ENCODE measurements at places on chromosomes 3 and 15. TPM values are rescaled to one million over a fixed set of nuclear protein-coding genes. Genes with fewer than 3 reads are reported as not detected.

SUCLG2 gene
- 78.7 TPM for total RNA-seq

DNA sequence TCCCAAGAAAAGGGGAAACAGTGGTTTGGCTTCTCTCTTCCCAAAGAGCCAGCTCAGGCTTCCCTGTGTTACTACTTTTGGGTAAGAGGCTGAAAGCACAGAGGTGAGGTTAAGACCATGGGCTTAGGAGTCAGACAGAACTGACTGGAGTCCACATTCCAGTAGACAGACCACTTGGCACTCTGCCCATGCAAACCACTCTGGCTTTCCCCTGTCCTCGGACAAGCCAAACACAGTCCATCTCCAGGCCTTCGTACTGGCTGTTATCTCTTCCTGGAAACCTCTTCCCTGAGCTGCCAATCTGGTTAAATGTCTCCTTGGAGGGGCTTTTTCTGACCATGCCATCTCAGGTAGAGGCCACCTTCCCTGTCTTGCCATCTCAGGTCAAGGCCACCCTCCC lies 53.1 kb upstream of the FAM3D start:
- no peak for DNase-seq

- no peak for DNase-seq
These were observed 14.2 kb downstream of the ST8SIA2 start for GRCh38 chr15:92407916-92408315.

TMEM266 gene
- total RNA-seq, result 0.15 TPM

GRCh38 chr15:74132681-74133651 lies 2.6 kb downstream of the ISLR2 start:
- peak; percentile 13 for DNase-seq

DNA sequence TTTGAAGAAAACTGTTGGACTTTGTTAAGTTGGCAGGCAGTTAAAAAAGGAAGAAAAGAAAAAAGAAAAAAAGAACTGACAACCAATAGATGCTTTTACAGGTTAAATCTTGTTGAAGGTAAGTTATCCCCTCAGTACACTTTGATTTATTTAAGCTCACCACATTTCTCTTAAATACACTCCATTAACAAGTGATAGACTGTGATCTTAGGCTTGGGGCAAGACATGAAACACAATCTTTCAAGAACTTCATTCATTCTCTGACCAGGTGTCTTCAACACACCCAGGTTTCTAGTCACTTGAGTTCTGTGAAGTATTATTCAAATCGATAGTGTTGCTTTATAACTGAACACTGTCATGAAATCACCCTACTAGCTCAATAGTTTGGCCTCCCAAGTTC lies 751.9 kb downstream of the ROBO1 start:
- no peak for DNase-seq

DNA sequence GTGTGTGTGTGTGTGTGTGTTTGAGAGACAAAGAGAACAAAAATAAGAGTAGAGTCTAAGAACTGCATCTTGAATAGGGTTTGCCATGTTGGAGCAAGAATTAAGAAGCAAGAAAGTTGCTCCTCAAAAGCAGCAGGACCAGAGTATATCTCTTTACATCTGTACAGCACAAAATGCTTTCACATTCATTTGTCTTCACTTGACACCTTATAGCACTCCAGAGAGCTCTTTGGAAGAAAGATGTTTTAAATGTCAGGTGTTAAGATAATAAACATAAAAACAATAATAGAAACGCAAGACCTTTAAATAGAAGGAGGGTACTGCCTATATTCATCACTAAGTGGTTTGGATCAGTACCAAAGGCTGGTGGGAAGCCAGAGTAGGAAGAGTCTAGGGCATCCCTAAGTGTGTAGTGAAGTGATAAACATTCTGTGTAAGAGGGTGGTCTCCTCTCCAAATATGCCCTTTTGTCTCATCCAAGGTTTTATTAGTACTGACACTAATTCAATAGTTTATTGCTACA lies 19.1 kb upstream of the LSAMP start:
- DNase-seq, result no peak

GRCh38 chr15:59941612-59942011 lies 62.5 kb upstream of the FOXB1 start:
- DNase-seq, result no peak

TADA3 gene
- 43.3 TPM for total RNA-seq

GREM1 gene
- total RNA-seq, result not detected

DNA sequence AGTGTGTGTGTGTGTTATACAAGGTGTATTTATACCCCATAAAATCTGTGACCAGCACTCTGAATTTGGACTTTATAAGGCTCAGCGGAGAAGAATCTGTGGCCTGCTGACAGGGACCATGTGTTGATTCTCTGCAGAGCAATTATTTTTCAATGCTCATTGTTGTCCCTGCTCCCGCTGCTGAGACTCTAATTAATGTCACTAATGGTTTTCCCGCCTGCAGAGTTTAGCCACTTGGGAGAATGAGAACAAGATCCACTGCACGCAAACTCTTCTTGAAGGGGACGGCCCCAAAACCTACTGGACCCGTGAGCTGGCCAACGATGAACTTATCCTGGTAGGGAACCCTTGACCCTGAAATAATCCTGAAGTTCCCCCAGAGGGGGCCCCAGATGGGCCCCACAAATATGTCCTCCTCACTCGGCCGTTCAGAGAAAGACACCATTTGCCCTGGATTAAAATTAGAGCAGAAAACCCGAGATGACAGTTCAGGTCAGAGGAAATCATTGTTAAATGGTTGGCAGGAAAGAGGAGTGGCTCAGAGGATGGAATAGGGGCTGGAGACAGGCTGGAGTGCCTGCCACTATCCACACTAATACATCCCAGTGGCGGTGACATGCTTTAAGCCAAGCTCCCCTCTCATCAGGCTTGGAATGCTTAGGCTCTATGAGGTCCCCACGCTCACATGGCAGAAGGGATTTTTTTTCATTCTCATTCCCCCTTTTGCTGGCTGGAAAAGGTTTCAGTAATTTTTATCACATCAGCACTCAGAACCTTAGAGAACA lies 3.3 kb downstream of the CRABP1 start:
- no peak for DNase-seq

DNA sequence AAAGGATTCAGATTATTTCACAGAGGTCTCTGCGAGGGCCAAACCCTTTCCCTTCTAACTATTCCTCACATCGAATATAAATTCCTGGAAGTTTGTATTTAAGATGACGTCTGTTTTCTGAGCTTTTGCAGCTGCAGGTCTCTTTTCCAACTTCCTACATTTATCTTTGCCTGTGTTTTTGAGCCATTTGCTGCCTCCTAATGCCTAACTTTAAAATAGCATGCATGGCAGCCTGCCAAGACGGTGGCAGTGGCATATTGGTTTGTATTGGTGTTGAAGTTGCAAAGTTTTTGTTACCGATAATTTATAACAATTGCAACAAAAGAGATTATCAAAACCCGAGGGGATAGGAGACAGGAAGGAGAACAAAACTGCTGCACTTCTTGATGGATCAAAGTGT lies 187.1 kb upstream of the DNAJC19 start:
- DNase-seq, result peak; percentile 34

GRCh38 chr15:85595804-85596536 lies 198.8 kb downstream of the KLHL25 start:
- no peak for DNase-seq

TNFSF10 gene
- total RNA-seq, result 21.9 TPM

DNA sequence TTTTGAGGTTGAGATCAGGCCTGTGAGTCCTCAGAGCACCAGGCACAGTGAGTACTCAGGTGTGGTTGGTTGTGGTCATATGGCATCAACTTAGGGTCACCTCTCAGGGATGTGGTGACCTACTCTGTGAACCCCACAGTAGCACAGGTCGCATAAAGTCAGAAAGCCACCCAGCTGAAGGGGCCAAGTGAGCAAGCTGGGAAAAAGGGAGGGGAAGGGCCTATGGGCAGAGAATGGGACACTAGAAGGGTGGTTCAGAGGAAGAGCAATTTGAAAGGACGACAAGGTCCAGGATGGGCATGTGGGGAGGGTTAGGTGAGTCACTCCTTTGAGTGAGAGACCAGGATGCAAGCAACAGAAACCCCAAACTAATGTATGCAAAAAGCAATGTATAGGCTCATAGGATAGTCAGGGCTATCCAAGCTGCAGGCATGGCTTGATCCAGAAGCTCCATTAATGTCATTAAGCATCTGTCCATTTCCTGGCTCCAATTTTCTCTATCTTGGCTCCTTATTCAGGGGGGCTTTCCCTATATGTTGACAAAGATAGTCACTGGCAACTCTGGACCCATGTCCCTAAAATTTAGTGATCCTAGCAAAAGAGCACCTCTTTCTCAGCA lies 33.5 kb downstream of the HMCES start:
- no peak for DNase-seq

C3orf85 gene
- not detected for total RNA-seq

GRCh38 chr3:58994746-58995330 lies 55.0 kb downstream of the CFAP20DC start:
- peak; percentile 42 for DNase-seq

DNA sequence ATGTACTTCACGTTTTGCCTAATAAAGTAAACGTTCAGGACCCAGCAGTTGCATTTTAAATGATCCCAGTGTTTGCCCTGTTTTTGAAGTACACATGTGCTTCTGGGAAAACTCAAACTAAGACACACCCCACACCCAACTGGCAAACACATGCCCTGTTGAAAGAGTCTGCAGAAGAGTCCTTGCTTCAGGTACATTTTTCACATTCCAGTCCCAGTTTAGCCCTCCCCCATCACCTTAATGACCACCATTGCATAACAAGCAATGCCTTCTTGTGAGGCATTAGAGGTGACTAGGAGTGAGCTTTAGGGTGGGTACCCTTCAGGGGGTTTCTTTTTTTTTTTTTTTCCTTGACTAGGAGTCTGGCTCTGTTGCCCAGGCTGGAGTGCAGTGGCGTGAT lies 322.3 kb downstream of the CNTN4 start:
- DNase-seq, result no peak

DNA sequence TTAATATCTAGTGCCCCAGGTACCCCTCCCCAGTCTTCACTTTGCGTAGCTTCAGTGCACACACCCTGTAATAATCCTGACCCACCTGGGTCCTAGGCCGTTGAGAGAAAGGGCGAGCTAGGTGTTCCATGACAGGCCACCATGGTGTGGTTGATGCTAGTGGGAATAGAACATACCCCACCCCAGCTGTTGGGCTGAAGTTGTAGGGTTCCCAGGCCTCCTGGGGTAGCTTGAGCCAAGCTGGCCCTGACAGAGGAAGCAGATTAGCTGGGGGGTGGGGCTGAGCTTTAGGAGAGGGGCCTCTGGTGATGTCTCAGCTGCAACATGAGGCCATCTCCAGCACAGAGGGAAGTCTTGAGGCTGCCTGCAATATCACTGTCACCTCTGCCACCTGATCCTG lies 40.5 kb downstream of the RAB11A start:
- no peak for DNase-seq

DNA sequence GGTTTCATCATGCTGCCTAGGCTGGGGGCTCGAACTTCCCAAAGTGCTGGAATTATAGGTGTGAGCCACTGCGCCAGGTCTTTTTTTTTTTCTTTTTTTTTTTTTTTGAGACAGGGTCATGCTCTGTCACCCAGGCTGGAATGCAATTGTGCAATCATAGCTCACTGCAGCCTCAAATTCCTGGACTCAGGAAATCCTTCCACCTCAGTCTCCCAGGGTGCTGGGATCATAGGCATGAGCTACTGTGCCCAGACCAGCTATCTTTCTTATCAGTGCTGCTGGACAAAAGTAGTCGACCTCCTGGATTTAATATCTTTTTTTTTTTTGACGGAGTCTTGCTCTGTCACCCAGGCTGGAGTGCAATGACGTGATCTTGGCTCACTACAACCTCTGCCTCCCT lies 60.8 kb downstream of the TFDP2 start:
- DNase-seq, result no peak

- DNase-seq, result no peak
These were observed 48.7 kb downstream of the BFSP2 start for GRCh38 chr3:133448478-133449122.

DNA sequence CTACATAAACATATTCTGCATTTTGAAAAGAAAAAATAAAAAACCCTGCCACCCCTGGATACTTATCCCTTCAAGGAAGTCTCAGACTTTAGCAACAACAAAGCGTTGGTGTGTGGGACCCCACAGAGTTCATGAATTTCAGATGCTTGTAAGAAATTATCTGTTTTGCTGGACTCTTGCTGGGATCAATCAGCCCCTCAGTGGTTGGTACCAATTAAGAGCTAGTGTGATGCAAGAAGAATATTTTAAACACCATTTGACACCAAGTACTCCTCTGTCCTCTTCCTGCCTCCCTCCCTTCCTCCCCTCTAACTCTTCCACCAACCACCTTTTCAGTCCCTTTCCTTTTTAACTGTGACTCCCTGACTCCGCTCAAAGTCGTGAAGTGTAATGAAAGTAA lies 51.5 kb downstream of the SST start:
- DNase-seq, result no peak

- no peak for DNase-seq
These were observed 105.7 kb upstream of the TBC1D5 start for GRCh38 chr3:17848102-17848501.

LRRIQ4 gene
- not detected for total RNA-seq

DNA sequence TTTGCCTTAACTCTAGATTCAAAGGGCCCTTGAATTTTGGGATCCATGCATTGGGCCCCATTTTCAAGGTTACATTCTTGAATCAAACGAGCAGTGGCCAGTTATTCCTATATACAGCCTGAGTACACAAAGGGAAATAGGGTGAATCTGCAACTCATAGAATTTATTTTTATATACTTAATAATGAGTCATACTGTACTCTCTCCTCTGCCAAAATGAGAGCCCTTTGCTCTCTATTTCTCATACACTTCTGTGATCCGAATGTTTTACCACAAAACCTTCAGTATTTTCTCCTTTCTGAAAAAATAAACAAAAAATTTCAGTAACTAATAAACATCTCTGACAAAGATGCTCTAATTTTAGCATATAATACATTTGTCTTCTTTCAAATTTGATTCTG lies 116.7 kb downstream of the SERPINI1 start:
- no peak for DNase-seq

GRCh38 chr15:92623435-92623834 lies 32.1 kb downstream of the FAM174B start:
- DNase-seq, result no peak

ISLR gene
- total RNA-seq, result 19.7 TPM

DNA sequence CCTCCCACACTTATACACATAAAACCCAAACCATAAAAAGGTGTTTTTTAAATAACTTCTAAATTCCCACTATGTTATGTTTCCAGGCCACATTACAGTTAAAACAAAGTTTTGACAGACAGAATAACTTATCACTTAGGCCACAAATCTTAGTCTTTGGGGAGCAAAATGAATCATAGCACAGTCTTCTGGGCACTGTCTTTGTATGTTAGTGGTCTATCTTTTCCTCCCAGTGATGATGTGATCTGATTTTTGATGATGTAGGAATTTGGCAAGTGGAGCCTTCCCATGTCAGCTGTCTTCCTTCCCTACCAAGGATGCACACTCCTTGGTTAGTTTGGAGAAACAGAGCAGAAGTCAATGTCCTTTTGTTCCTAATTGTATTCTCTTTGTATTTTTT lies 67.3 kb downstream of the THSD4 start:
- DNase-seq, result no peak

TIPARP gene
- total RNA-seq, result 19.9 TPM

DNA sequence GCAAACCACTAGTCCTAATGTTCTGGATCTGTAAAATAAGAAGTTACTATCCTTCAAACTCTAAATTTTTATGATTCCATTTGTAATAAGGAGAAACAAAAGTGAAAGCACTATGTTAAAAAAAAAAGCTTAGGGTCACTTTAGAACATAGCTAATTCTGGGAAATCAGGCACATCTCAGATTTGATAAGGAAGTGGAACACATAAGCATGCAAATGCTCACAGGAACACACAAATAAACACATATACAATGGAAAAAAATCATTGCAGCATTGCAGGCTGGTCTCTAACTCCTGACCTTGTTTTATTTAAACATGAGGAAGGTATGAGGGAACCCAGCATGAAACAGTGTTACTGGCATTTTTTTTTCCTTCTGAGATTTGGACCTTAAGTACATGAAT lies 63.2 kb upstream of the TNFSF10 start:
- no peak for DNase-seq

IGSF10 gene
- 0.93 TPM for total RNA-seq
